ENCODE measurements at places on chromosomes 16 and 17.

DNA sequence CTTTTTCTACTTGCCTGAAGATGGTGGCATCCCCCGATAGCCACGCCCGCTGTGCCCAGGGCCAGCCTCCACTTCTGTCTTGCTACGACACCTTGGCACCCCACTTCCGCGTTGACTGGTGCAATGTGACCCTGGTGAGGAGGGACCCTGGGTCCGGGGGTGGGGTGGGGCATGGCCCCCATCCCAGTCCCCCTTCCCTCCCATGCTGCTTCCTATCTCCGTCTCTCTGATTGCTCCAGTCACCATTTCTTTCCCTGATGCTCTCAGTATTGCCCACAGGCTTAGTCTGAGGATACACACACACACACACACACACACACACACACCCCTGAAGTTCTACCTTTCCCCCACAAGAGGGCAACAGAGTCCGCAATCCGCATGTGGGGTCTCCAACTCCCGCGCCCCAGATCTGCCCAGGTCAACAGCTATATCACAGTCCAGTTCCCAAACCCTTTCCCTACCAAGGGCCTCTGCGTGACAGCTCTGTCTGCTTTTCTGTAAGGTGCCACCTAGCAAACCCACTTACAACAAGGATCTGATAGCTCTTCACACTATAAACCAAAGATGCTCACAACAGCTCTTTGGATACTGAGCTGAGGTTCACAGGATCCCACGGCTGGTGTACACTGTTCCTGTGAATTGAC is 3.4 kb downstream of the SGCA start:
- DNase-seq = peak; percentile 62

DNA sequence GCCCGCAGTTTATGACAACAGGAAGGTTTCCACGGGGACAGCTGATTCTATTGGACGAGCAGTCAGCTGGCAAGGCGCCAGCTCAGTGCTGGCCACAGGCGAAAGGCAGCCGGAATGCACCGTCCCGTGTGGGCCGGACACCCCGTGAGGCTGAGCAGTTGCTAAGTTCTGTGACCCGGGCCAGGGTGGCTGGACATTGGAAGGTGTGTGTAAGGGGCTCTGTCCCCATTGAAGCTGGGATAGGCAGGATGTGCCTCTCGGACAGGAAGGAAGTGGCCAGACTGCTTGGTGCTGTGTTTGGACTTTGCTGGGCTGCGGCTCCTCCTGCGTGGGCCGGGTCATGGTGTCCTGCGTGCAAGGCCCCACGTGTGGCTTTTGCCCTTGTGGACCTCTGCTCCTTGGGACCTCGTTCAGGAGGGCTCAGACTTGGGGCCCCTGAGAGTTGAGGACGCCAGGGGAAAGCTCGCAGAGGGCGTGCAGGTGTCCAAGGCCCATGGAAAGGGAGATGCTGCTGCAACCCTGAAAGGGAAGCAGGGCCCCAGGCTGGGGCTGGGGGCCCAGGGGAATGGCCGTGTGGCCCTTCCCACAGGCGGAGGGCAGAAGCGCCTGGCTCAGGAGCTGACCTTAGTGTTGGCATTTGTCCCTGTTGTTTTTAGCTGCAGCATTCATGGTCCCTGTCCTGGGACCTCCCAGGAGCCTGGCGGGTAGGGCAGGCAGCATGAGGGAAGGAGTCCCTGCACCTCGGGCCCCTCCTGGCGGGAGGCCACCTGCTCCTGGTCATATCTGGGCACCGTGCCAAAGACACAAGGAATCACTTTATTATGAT is 10.0 kb downstream of the BAIAP2 start:
- peak; percentile 70 for DNase-seq

- no peak for DNase-seq
Observed at GRCh38 chr17:30793282-30793977, 31.1 kb downstream of the CRLF3 start.

DNA sequence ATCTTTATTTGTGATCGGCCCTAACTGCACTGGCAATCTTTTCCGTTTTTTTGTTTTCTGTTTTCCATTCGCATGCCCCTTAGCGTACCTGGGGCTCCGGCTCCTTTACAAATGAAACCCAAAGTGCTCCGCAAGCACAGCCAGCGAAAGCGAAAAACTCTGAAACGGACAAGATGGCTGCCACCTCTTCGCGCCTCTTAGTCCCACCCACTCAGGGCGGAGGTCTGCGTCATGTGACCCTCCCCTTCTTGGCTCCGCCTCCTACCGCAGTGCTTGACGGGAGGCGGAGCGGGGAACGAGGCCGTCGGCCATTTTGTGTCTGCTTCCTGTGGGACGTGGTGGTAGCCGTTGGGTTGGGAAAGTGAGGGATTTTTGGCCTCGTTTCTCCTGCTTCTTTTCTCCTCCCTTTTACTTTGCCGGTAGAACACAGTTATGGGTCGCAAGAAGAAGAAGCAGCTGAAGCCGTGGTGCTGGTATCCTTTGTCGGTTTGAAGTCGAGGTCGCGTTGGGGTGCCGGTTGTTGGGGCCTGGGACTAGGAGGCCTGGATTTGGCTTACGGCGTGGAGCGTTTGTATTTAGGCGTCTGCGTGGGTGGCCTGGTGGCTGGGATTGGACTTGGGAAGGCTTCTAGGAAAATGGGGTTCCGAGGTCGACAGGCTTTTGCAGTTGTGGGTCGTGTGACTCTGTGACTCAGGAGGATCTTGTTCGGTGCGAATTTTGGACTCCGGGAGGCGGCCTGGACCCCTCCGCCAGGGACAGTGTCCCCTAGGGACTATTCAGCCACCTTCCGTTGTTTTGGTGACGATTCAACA is at the start of gene ZNF207:
Gene ZNF207, plus strand, starts transcription at position 304 of the 812 bp plus-strand sequence. Its CDS starts 129 bp downstream, at position 433.
- peak; percentile 97 for DNase-seq

DNA sequence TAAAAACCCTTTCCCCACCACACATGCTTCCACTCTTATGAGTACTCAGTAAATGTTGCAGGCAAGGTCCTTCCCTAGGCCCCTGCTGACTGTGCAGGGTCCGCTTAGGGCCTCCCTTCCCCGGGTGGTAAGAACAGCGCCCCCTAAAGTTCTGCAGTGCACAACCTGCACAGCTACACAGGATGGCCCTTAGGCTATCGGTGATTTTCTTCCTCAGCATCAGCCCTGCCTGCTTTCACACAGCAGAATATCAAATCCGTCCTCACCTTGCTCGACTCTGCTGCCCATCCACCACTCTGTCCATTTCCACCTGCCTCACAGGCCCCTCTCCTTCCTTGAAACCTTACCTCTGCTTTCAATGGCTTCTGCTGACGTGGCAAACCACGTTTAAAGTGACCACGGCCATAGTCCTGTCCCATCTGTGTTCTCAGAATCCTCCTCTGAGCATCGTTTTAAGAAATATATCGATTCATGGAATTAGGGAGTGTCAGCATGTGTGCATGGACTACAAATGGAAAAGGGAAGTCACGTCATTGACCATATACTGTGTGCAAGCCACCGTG is 51.4 kb upstream of the TMEM132E start:
- no peak for DNase-seq

DNA sequence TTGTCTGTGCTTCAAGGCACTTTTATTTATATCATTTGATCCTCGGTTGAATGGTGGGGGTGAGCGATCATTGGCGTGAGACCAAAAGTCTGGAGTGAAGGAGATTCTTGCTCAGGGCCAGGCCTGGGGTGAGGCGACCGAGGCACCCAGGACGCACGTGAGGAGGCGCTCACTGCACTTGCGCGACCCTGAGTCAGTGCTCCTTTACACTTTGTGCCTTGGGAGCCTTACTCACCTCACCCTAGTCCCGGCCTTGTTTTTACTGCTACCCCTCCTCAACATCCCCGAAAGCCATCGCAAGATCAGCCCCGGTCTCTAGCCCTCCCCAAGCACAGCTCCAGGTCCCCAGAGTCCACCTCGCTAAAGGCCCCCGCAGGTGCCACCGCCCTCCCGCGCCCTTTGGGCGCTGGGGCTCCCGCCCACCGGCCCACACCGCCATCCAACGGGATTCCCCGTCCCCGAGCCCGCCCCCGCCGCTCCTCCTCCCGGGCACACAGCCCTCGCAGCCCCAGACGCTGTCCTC is 496 bp downstream of the EZH1 start:
- peak; percentile 65 for DNase-seq
